Thymus (tissue), 14 donors: ENCODE measurements at places on chromosomes 2 and 18. TPM values are rescaled to one million over a fixed set of nuclear protein-coding genes. Genes with fewer than 3 reads are reported as not detected.

GRCh38 chr18:14962626-14963025 lies 214.7 kb downstream of the ANKRD30B start:
- no peak for DNase-seq
- no peak overlapping the region for H3K27ac ChIP-seq

Gene SPP2
- total RNA-seq: 0.05 TPM

DNA sequence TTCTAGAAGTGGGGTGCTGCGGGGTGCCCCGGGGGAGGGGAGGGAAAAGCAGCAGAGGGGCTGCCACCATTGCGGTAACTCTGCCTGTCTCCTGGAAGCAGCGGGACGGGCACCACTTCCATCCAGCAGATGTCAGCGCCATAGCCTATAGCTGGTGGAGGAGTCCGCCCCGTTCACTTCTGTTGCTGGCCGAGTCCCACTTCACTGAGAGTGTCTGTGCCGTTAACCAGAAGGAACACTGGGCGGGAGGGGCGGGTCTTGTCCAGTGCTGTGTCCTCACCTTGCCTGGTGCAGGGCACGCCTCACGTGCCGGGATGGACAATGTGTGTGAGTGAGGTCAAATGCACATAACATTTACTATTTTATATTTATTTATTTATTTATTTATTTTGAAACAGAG lies 19.3 kb upstream of the ODC1 start:
- DNase-seq: no peak
- no peaks in the 10 kb centered on the region for H3K4me1 ChIP-seq
- H3K4me3 ChIP-seq: no peak overlapping the region
- H3K27me3 ChIP-seq: no peaks in the 10 kb centered on the region
- H3K36me3 ChIP-seq: no peaks in the 10 kb centered on the region

DNA sequence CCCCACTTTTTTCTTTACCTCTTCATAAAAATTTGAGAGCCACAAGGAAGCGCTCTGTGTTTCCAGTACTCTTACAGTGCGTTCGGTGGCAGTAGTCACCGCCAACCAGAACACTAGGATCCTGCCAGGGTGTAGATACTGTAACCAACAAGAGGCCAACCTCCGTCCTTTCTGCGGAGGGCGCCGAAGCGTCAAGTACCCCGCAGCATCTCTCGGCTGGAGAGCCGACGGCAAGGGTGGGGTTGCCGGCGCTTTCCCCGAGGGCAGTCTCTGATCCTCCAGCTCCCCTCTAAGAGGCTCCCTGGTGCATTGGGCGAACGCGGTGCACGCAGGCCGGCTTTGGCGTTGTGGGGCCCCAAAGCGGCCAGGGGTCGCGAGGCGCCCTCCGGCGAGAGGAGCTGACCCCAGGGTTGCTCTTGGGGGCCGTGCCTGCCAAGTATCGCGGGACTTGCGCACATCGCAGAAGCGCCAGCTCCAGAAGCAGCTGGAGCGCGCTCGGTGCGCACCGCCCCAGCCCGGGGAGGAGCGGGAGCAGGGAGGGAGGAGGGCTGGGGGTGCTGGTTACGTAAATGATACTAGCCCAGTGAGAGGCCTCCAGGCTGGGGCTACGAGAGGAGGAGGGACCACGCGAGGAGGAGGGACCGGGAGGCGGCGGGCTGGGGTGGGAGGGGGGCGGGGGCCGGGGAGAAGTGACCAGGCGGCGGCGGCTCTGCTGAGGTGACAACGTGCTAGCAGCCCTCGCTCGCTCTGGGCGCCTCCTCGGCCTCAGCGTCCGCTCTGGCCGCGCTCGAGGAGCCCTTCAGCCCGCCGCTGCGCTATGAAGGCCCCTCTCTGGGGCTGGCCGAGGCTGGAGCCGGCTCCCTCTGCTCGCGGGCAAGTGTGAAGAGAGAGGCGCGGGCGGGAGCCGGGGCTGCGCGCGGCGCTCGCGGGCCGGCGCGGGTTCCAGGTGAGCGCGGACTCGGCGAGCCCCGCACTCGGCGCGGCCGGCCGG lies at the start of gene GALNT13:
TSS of gene GALNT13 (plus strand) at position 692 of the 991 bp plus-strand sequence.
- no peak for DNase-seq
- no peaks in the 10 kb centered on the region for H3K36me3 ChIP-seq
- no peak within 1 kb of the TSS for H3K27ac ChIP-seq
- no peaks in the 10 kb centered on the region for H3K4me1 ChIP-seq

DNA sequence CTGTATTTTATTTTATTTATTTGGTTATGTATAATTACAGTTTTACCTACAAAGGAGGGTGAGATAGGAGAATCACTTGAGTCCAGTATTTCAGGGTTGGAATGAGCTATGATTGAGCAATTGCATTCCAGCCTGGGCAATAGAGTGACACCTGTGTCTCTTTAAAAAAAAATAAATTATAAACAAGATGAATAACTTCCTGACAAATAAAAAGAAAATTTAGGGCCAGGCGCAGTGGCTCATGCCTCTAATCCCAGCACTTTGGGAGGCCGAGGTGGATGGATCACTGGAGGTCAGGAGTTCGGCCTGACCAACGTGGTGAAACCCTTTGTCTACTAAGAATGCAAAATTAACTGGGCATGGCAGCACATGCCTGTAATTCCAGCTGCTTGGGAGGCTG lies 17.3 kb downstream of the MTA3 start:
- H3K4me3 ChIP-seq: no peak overlapping the region
- no peaks in the 10 kb centered on the region for H3K4me1 ChIP-seq
- H3K27ac ChIP-seq: no peak overlapping the region
- no peak for DNase-seq
- H3K27me3 ChIP-seq: no peaks in the 10 kb centered on the region
- H3K36me3 ChIP-seq: peaks cover 83% of the 10 kb centered on the region

- no peak overlapping the region for H3K27ac ChIP-seq
- H3K36me3 ChIP-seq: no peaks in the 10 kb centered on the region
- H3K27me3 ChIP-seq: no peaks in the 10 kb centered on the region
- H3K4me1 ChIP-seq: no peaks in the 10 kb centered on the region
- no peak for DNase-seq
Observed at GRCh38 chr2:22904126-22904684, 480.8 kb upstream of the KLHL29 start.

Gene TXNDC2
- not detected for total RNA-seq

Gene KIF1A
- 0.42 TPM for total RNA-seq

DNA sequence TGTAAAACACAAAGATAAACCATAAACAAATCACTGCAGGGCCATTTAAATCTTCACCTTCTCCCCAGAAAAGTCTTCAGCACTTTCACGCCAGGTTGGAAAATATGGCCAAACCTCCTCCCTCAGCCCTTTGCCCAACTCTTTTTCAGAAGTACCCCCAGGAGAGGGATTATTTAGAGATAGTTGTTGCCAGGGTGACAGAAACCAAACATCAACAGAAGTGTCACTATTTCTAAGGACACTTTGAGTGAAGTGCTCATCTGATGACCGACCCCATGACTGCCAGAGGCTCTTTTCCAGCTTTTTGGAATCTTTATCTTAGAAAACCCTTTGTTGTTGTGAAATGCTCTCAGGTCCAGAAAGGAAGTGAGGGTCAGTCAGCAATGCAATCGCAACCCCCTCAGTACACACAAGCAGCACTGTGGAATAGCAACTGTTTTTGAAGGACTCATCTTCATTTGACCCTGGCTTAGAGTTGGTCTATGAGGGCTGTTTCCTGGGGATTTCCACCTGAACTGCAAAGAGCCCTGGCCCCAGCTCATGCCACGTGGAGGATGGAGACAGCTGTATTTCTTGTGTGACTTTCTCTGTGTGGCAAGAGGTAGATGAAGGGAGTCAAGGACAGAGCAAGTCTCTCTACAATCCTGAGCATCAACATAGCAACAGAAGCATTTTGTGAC lies 114.0 kb upstream of the STON1 start:
- no peaks in the 10 kb centered on the region for H3K27me3 ChIP-seq
- H3K4me3 ChIP-seq: no peak overlapping the region
- peaks cover 35% of the 10 kb centered on the region for H3K4me1 ChIP-seq
- H3K36me3 ChIP-seq: no peaks in the 10 kb centered on the region
- no peak for DNase-seq
